Activated CD4-positive, alpha-beta T cell treated with anti-CD3 and anti-CD28 coated beads, Interleukin-2, Interleukin-6, amounts not matched to agents 100 ng/mL and 50 ng/mL, durations not matched to agents 16 hours and 8 hours (primary cell): ENCODE measurements at places on chromosomes 1 and 21.
A peak's percentile ranks its signal among the peaks of the same experiment; 100 is the strongest.

- no peak for DNase-seq
Measured at GRCh38 chr1:154962156-154962749, 671 bp upstream of the PYGO2 start.

GRCh38 chr1:63884486-63884885, 110.7 kb downstream of the ROR1 start:
- no peak for DNase-seq

DNA sequence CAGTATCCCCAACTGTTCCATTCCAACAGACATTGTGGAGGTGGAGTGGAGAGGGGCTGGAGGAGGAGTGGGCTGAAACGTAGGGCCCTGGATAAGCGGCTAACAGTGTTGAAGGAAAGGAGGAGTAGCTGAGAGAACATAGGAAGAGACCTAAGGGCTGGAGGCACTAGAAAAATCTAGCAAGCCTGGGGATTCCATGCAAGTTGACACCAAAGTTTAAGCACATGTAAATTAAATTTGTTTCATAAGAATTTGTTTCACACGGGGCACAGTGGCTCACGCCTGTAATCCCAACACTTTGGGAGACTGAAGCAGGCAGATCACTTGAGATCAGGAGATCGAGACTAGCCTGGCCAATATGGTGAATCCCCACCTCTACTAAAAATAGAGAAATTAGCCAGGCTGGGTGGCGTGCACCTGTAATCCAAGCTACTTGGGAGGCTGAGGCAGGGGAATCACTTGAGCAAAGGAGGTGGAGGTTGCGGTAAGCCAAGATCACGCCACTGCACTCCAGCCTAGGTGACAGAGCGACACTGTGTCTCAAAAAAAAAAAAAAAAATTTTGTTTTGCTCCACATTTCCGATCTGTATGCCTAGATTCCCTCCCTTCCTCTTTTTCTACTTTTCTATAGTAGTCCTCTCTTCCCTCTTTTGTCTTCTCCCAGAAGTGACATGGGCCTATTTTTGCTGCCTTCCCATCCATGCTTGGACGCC, 530 bp upstream of the CD244 start:
- DNase-seq: no peak

GRCh38 chr1:61374156-61374555, 291.8 kb downstream of the NFIA start:
- DNase-seq: no peak

DNA sequence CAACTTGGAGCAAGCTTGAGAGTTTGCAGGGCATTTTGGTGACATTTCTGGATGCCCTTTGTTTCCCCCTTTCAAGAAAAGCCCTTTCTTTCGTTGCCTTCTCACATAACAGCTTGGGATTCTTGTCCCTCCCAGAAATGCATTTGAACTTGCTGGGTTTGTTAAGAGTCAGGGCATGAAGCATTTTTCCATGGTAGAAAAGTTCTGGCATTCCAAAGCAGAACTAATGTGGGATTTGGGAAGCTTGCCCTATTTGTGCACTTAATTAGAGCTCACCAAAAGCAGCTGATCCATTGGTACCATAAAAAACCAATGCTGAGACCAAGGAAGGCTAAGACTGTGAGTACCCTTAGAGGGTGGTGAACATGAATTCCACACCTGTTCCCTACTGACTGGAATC, 99.8 kb upstream of the HOOK1 start:
- DNase-seq: no peak

- peak; percentile 87 for DNase-seq
Measured at GRCh38 chr1:161182214-161182613, 4.9 kb upstream of the B4GALT3 start.

DNA sequence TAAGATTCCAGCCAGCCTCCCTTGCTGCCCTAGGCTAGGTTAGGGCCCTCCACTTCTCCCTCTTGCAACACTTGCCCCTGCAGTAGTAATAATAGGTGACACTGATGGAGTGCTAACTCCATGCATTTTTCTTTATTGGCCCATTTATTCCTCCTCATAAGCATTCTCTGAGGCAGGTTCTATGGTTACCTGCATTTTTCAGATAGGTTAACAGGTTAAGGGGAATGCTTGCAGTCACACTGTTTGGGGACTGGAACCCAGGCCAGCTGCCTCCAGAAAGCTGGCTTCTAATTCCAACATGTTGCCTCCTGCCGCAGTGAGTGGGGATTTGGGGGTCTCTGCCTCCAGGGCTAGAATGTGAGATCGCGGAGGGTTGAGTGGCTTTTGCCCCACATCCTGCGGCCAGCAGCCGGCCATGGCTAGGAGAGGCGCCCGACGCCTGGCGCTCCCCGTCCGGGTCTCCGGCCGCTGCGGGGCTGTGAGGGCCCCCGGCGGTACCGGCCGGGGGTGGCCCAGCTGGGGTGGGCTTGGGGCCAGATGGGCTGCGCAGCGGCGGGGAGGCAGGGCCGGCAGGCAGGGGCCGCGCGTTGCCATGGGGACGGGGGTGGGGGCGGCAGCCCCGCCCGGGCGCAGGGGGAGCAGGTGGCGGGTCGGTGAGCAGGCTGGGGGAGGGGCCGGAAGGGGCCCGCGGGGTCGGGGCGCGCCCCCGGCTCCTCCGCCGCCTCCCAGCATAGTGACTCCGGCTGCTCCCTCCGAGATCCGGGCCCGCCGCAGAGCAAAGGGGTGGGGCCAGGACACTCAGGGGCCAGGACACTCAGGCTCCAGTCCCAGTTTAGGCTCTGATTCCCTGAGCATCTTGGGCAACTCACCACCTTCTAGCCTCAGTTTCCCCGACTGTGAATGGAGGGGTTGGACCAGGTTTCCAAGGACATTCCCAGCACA, 68.4 kb upstream of the SSBP3 start:
- DNase-seq: no peak

- DNase-seq: no peak
Measured at GRCh38 chr1:213606252-213606820, 381.4 kb upstream of the PROX1 start.

GRCh38 chr1:205970486-205970885, 27.2 kb upstream of the SLC26A9 start:
- DNase-seq: no peak
